NCI-H2107 (cell line): ENCODE measurements at places on chromosomes 1 and 21.

- DNase-seq = no peak
Observed at GRCh38 chr21:29326914-29327554, 28.3 kb downstream of the BACH1 start.

DNA sequence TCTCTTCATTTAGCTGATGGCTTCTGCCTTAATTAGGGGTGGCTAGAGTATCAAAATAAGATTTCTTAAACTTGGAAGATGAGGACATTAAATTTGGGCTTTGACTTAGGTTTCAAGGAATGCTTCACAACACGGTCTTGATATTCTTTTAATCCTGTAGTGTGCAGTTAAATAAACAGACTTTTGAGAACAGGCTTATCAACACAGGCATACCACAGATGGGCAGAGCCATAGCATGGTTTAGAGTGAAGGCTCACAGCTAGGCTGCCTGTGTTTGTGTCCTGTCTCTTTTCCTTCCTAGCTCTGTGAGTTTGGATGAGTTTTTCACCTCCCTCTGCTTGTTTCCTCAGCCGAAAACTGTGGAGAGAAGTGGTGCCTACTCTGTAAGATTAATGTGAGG lies 102.3 kb upstream of the IPO9 start:
- DNase-seq = no peak

DNA sequence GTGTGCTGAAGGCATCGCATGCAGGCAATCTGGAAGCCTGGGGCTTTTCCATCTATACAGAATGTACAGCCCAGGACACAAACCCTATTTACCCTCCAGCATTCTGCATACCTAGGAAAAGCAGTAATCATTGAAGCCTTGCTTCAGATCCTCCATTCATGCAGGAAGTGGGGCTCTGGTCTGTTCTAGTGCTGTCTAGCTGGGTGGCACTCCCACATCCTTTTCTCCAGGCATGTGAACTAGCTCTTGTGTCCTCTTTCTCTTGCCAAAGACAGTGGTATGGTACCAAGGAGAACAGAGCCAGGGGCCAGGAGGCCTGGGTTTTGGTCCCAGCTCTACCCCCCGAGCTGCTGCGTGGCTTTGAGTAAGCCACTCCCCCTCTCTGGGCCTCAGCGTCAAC lies 21.7 kb downstream of the LRP8 start:
- DNase-seq = no peak

- DNase-seq = no peak
Observed at GRCh38 chr21:31142600-31142999, 104.3 kb upstream of the KRTAP19-8 start.

DNA sequence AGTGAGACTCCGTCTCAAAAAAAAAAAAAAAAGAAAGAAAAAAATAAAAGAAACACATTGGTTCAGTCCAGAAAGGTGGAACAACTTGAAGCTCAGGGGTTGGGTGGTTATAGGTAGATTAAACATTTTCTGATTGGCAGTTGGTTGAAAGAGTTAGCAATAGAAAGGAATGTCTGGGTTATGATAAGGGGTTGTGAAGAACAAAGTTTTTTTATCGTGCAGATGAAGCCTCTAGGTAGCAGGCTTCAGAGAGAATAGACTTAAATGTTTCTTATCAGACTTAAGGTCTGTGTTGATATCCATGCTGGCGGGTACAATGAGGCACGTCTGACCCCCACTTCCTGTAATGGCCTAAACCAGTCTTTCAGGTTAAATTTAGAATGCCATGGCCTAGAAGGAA lies 45.0 kb upstream of the PDE9A start:
- DNase-seq = no peak

DNA sequence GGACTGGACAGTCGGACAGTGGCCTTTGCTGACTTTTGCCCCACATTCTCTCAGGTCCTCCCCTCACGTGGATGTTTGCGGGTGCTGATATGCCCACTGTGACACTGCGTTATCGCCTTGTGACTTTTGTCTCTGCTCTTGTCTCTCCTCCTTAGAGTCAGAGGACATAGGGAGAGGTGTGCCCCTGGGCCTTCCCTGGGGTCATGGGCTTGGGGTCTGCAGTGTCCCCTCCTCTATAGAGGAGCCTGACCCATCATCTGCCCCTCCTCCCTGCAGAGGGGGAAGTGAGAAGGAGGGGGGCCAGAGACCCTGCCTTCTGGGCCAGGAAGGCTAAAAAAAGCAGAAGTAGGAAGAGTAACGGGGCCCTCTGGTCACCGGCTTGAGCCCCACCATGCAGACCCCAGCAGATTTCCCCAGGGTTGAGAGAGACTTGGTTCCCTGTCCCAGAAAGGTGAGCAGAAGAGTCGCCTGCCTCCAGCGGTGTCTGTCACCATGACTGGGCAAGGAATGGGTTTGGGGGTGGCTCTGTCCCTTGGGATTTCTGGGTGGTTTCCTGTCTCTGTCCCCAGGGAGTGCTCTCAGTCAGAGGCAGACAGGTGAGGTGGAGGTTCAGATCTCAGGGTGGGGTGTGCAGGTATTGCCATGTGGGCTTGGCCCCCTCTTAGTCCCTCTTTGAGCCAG lies 13.3 kb downstream of the RPS6KA1 start:
- no peak for DNase-seq

- no peak for DNase-seq
Observed at GRCh38 chr1:170534626-170535147, 2.7 kb downstream of the GORAB start.

- no peak for DNase-seq
Observed at GRCh38 chr1:64112281-64112680, 91.1 kb upstream of the UBE2U start.

DNA sequence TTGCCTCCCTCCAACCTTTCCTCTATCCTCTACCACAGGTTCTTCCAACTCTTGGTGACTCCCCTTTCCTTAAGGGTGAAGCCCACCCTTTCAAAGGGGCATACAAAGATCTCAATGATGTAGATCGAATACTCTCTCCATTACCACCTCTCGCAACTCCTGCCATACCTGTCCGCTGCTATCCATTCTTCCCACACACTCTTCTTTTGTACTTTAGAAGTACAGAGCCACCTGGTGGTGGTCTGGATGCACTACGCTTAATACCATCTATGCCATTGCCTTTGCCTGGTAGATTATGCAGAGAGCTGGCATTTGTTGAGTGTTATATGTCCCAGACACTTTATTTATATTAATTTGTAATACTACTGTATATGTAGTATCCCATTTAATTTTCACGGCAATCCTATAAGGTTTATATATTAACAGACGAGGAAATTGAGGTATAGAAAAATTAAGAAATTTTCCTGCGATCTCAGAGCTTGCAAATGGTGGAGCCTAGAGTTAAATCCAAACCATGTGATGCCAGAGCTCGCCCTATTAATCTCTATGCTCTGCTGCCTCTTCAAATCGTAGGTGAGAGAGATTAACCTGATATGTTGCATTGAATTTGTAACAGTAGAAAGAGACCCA lies 22.9 kb downstream of the TSHB start:
- DNase-seq = no peak

GRCh38 chr1:204398197-204399125 lies 13.2 kb downstream of the PPP1R15B start:
- peak; percentile 89 for DNase-seq

- no peak for DNase-seq
Observed at GRCh38 chr1:209641832-209642172, 10.4 kb downstream of the LAMB3 start.

DNA sequence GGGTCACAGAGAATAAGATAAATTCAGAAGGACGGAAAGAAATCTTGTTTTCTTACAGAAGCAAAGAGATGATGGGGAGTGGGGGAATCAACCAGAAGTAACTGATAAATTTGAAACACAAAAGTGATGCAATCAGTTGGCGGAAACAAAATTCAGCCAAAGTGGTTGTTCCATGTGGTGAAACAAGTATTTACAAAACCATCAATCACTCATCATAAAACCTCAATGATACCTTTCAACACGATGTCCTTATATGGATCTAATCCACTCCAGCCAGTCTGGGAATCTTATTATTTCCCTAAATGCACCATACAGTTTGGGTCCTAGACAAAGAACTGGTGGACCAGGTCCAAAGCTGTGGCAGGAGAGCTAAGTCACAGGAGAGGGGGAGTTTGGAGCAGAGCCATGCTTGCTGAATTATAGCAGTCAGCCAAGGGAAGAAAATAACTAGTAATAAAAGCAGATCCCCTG lies 303.8 kb upstream of the LRRC7 start:
- DNase-seq = no peak

DNA sequence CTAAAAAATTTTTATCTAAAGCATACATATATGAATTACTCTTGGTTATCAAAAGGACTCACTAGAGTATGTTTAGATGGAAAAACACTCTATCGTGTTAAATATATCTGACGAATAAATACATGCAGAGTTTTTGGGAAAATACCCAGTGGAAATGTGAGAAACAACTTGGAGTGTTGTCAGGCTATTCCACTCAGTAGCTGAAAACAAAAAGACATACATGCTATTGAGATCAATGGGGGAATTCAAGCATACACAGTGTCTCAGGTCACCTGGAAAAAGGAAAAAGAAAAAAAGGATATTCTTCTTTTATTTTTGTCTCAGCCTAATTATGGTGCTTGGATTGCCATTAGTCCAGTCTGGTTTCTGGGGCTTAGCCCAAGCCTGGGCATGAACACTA lies 247.0 kb upstream of the LYPLAL1 start:
- DNase-seq = no peak

DNA sequence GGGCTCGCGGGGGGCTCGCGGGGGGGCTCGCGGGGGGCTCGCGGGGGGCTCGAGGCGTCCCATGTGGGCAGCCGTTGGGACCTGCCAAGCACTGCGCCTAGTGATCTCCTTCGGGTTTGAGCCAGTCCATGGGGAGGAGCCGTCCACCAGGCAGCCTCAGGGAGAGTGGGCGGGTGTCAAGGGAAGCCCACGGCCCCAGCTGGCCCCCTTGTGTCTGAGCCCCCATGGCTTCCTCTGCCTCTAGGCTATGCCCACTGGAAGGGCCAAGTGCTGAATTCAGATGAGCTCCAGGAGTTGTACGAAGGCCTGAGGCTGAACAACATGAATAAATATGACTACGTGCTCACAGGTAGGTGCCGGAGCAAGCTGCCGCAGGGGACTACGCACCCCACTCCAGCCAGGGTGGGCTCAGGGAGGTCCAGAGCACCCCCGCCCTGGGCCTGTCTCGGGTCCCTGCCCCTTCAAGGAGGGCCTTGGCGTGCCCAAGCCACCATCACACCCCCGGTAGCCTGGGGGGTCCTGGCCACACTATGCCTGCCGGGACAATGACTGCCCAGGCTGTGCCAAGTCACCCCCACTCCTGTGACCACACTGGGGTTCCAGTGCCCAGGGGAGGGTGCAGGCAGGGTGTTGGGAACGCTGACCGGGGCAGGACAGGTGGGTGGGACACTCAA lies 22.6 kb downstream of the PDXK start:
- DNase-seq = no peak

DNA sequence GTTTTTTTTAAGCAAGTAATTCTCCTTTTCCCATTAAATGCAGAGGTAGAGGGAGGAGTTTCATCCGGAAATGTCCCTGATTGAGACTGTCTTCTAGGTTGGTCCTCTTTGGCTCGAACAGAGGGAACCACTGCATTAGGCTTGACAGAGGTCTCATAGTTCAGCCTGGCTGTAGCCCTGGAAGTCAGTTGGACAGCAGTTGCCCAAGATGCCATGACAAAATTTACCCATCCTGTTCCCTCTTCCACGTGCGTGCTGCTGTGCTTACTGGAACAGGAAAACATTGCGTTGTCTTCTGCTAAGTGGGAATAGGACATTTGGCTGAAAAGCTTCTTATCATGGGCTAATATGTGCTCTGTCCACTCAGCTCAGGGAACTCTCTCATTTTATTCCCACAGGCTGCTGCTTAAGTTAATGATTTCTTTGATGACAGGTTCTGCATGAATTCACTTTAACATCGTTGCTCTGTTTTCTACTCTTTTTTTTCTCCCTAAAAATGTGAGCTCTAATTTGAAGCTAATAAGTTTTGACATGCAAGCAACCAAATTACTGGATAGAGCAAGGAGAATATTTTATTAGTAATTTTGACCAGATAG lies 18.0 kb downstream of the KCNK1 start:
- DNase-seq = no peak

DNA sequence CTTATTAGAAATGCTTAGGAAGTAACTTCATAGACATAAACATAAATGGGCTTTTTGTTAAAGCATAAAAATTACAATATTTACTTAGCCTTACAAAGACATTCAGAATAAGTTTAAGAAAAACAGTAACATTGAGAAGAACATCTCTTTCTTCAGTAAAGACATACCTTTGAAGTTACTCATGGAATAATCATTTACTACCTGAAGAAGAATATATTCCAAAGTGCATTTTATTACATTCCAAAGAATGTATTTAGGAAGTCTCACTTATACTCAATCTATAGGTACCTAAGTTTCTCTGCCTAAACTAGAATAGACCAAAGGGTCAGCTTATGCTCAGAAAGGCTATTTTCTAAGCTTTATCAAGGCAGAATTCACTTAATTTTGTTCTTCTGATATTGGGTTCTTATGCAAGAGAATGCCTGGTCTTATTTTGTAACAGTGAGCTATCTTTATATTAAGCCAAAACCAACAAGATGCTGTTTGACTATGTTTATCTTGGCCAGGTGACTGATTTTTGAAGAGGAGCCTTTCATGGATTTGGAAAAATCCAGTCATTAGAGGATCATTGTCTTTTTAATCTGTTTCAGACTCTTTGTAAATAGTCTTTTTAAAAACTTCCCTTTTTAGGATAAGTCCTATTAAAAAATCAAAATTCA lies 110.1 kb downstream of the OLFML2B start:
- DNase-seq = no peak

- DNase-seq = no peak
Observed at GRCh38 chr1:159774465-159774864, 6.3 kb upstream of the DUSP23 start.
